Stimulated activated CD4-positive, alpha-beta T cell treated with anti-CD3 and anti-CD28 coated beads, Interleukin-12 subunit alpha, Interleukin-12 subunit beta, amount 100 ng/mL, for 48 hours (primary cell): ENCODE measurements at places on chromosomes 3 and 15.

DNA sequence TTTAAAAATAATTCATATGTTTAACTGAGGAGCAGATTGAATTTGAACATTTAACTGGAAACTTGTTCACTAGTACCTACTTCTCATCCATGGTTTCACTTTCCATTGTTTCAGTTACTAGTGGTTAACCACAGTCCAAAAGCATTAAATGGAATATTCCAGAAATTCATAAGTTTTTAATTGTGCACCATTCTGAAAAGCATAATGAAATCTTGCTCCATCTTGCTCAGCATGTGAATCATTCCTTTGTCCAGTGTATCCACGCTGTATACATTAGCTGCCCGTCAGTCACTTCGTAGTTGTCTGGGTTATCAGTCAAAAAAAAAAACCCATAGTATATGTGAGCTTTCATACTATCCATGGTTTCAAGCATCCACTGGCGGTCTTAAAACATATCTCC lies 217.6 kb downstream of the TPRG1 start:
- no peak for DNase-seq

DNA sequence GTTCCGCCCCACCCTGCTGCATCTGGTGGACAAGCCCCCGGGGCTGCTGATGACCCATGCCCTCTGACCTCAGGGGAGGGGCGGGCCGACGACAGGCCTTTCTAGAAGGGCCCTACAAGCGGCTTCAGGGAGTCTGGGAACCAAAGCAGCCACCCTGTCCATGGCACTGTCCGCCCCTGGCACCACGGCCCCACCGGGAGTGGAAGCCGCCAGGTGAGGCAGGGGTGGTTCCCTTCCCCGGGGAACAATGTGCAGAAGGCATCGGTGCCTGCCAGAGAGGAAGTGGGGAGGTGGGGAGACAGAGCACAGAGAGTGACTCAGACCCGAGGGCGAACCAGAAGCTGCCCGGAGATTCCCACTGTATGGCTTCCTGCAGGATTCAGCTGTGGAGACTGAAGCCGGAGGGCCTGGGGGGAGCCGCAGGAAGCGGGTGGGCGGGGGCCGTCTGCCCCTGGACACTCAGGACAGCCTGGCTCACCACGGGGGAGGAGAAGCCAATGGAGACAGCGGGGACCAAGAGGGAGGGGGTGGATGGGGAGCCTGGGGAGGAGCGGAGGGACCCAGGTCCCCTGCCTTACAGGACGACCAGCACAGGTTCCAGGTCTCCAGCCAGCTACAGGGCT lies 134.0 kb downstream of the TPRA1 start:
- DNase-seq: no peak

GRCh38 chr15:81091889-81092558 lies 42.0 kb upstream of the CFAP161 start:
- DNase-seq: no peak

- no peak for DNase-seq
Measured at GRCh38 chr15:99686290-99686689, 46.9 kb downstream of the LYSMD4 start.

DNA sequence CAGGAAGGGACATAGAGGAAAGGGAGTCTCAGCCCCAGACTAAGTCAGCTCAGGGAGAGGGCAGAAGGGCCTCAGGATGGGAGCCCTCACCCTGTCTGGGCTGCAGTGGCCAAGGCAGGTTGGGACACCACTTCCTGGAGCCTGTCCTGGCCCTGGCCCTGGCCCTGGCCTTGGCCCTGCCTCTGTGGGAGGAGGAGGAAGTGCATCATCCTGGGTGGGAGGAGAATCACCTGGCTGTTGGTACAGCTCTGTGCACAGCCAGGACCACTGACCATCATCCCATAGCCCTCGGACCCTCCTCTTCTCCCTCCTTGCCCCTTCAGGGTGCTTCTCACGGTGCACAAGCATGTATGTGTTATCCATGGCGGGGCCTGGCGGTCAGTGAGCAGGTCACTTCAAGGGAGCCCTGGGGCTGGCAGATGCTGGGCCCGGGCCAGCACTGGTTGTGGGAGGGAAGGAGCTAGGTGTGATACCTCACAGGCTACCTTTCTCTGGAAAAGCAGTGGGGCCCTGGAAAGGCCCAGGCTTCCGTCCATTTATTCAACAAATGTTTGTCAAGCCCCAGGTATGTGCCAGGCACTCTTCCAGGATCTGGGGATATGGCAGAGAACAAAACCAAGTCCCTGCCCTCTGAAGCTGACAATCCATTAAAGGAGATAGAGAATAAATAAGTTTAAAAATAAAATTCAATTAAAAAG lies 8.2 kb upstream of the APEH start:
- no peak for DNase-seq

DNA sequence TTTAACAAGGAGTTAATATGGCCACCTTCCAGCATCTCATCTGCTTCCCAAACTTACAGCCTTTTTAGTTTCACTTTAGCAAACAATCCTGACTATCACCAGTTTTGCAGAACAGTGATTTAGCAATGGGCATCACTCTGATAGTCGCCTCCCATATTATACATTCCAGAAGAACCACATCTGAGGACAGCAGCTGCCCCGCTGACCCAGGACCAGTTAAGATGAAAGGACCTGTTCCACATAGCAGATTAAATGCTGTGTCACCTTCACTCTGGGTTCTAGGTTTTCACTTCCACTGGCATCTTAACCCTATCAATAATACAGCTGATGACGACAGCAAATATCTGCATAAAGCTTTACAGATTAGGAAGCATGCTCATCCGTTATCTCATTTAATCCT lies 99.8 kb downstream of the TRIM69 start:
- no peak for DNase-seq

- no peak for DNase-seq
Measured at GRCh38 chr3:184498986-184499606, 62.5 kb upstream of the EPHB3 start.

DNA sequence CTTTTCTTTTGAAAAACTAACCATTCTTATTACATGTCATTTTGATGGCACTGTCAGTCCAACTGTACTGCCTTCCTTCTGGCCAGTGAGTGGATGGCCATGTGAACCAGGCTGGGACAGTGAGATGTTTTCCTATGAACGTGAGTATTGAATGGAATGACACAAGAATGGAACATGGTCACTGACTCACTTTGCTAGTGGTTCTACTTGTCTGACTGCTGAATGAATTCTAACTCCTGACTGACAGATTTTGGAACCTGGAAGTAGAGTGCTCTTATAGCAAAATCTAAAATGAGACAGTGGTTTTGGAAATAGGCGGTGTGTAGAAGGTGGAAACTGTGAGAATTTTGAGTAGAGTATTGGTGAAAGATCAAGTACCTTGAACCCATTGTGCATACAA lies 606.9 kb upstream of the KCNMB2 start:
- DNase-seq: no peak
